ENCODE measurements at places on chromosomes 12 and 14. TPM values are rescaled to one million over a fixed set of nuclear protein-coding genes. Genes with fewer than 3 reads are reported as not detected.

The PTPN6 gene
- 1.2 TPM for total RNA-seq

The RD3L gene
- total RNA-seq = not detected

The ESPL1 gene
- 6.2 TPM for total RNA-seq

The XRCC3 gene
- total RNA-seq = 19.5 TPM

The TBPL2 gene
- total RNA-seq = not detected

The TMTC2 gene
- 10.1 TPM for total RNA-seq

The LBHD2 gene
- total RNA-seq = not detected

The TBX3 gene
- total RNA-seq = 1.8 TPM

The USP30 gene
- total RNA-seq = 14.4 TPM

The OR4K2 gene
- not detected for total RNA-seq

The SLC17A8 gene
- total RNA-seq = not detected

The TSPAN19 gene
- total RNA-seq = not detected

The COCH gene
- total RNA-seq = 0.65 TPM

The NINJ2 gene
- total RNA-seq = 1.6 TPM

The AMN1 gene
- total RNA-seq = 17.8 TPM

The NFATC4 gene
- 11.4 TPM for total RNA-seq

The MMP19 gene
- total RNA-seq = 0.65 TPM

The SGPP1 gene
- 8.8 TPM for total RNA-seq

The KRT80 gene
- total RNA-seq = 7.2 TPM

The BATF gene
- total RNA-seq = 2.9 TPM

The PTHLH gene
- 0.86 TPM for total RNA-seq

The AQP2 gene
- not detected for total RNA-seq

The GLIPR1L1 gene
- not detected for total RNA-seq

The PLEKHD1 gene
- not detected for total RNA-seq

The PRDM4 gene
- 50.1 TPM for total RNA-seq

The ANP32D gene
- not detected for total RNA-seq

The MEG3 gene
- total RNA-seq = 11.0 TPM

The HSPB8 gene
- total RNA-seq = 7.0 TPM

The NXPH4 gene
- total RNA-seq = 0.19 TPM

The PTCSC3 gene
- not detected for total RNA-seq

The TAS2R46 gene
- 2.9 TPM for total RNA-seq

The GPR135 gene
- total RNA-seq = 2.3 TPM

The FAM161B gene
- total RNA-seq = 3.9 TPM

The DPPA3 gene
- total RNA-seq = not detected

The RAD51AP1 gene
- total RNA-seq = 17.6 TPM

The EXOC3L4 gene
- not detected for total RNA-seq

The COX8C gene
- not detected for total RNA-seq

The NEUROD4 gene
- total RNA-seq = not detected

The SSTR1 gene
- total RNA-seq = 0.33 TPM

The CCDC175 gene
- total RNA-seq = not detected

The CDK4 gene
- total RNA-seq = 215 TPM

The ACOT4 gene
- 0.38 TPM for total RNA-seq

The MFAP5 gene
- not detected for total RNA-seq

The SNW1 gene
- total RNA-seq = 69.1 TPM

The NTS gene
- total RNA-seq = not detected

The PLCZ1 gene
- not detected for total RNA-seq

The STRN3 gene
- 52.7 TPM for total RNA-seq

The IAPP gene
- not detected for total RNA-seq

The ACSM4 gene
- not detected for total RNA-seq

The PMEL gene
- 1.3 TPM for total RNA-seq

The CMA1 gene
- total RNA-seq = not detected

The TARBP2 gene
- 52.9 TPM for total RNA-seq

The STXBP6 gene
- total RNA-seq = not detected

The HSP90B1 gene
- total RNA-seq = 545 TPM

The ZNF10 gene
- 4.2 TPM for total RNA-seq

The ENDOU gene
- total RNA-seq = not detected

The COA8 gene
- total RNA-seq = 32.7 TPM

The FITM1 gene
- total RNA-seq = not detected
